Stimulated activated CD4-positive, alpha-beta T cell treated with anti-CD3 and anti-CD28 coated beads, Interleukin-4, amount 100 ng/mL, for 24 hours (primary cell): ENCODE measurements at places on chromosomes 1 and 21.

GRCh38 chr1:2193514-2194281, 874 bp downstream of the FAAP20 start:
- no peak for DNase-seq

DNA sequence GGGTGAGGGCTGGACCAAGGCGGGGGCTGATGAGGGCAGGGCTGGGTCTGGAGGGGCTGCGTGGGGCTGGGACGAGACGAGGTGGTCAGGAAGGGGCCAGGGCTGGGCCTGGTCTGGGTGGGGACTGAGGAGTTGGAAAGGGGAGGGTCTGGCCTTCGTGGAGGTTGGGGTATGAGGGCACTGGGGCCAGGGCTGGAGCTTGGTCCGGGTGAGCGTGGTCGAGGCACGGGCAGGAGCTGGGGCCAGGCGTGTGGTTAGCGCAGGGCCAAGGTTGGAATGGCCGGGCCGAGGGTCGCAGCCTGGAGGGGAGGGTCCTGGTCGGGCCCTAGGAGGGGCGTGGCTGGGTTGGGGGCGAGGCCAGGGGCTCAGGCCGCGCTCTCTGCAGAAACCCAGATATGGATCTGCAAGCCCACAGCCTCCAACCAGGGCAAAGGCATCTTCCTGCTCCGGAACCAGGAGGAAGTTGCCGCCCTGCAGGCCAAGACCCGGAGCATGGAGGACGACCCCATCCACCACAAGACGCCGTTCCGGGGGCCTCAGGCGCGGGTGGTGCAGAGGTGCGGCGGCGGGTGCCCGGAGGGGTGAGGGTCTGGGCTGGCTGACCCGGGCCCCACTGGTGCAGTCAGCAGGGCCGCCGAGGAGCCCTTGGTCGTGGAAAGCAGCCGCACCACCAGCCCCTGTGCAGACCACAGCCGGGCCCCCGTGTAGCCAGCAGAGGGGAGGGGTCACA, 9.0 kb downstream of the TTLL10 start:
- no peak for DNase-seq

DNA sequence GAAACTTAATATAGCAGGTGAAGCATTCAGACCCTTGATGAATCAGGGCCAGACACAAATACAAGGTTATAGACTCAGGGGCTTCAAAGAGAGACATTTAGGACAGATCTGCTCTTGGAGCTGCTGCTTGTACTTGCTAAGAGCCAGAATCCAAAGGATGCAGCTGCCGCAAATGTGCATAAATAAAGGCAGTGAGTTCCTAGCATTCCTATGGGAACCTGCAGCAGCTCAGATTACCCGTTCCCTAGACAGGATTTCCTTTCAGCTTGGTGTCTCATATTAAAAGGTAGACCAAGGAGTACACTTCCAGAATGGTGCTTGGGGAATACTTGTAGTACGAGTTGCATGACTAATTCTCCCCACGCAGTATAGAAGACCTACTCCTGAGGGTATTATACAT, 9.7 kb upstream of the LRRC53 start:
- no peak for DNase-seq

- no peak for DNase-seq
Measured at GRCh38 chr1:161978011-161978790, 45.5 kb downstream of the OLFML2B start.

- no peak for DNase-seq
Measured at GRCh38 chr1:214740471-214740870, 137.5 kb downstream of the CENPF start.

DNA sequence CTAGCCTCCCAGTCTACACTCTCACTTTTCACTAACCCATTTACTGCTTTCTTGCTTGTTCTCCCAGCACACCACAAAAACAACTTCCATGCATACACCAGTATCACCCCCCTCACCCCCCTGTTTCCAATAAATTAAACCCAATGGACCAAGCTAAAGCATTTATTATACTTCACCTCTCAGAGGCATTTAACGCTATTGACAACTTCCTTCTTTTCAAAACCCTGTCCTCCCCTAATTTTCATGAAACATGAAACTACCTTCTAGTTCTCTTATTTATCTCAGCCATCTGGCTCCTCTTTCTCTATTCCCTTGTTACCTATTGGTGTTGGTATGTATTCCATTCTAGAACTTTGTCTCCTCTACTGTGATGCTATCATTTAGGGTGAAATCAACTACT, 32.3 kb downstream of the PTPRC start:
- no peak for DNase-seq

GRCh38 chr1:68287241-68287640, 54.9 kb upstream of the WLS start:
- no peak for DNase-seq

DNA sequence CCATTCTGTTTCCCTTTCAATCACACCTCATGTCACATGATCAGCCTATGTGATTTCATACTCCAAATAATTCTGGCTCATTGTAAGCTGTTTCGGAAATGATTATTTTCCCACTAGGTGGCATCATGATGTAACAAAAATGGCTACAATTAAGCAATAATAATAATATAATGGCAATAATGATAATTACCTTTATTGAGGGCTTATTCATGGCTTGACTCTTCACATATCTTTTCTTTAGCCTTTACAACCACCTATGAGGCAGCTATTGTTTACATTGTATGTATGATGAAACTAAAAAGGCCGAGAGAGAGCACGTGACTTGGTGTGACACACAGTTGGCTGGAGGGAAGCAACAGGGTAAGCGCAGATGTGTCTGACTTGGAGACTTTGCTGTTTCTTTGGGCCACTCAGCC, 12.5 kb upstream of the KPRP start:
- DNase-seq: no peak

DNA sequence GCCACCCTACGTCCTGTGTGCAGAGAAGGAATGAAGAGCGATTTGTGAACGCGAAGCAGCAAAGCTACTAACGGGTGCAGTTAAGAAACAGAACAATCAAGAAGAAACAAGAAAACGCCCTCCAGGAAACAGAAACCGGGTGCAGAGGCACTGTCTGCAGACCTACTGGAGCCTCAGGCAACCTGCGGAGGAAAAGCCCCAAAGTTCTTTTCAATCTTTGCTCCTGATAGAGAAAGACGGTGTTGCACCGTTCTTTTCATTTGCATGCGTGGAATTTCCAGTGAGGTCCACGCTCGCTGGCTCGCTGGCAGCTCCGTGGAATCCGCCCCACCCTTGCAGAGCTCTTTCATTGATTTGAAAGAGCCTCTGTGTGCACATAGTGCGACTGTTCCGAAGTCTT, 37.0 kb upstream of the PDE9A start:
- DNase-seq: peak; percentile 30

GRCh38 chr1:101520302-101520701, 283.5 kb downstream of the S1PR1 start:
- DNase-seq: peak; percentile 6

- no peak for DNase-seq
Measured at GRCh38 chr21:41821081-41821755, 54.4 kb upstream of the RIPK4 start.

DNA sequence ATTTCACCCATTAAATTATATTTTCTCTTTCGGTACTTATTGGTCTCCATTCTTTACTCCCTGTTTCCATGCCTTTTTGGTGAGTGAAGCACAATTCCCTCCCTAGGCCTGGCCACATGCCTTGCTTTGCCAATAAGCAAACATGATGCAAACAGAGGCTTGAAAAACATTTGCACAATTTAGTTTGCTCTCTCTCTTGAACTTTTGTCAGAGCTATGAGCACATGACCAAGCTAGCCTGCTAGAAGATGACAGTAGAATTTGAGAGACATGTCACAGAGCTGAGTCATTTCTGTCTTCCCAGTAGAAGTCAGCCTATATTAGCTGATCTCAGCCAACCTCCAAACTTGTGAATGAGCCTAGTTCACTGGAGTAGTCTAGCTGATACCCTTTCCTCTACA, 24.6 kb downstream of the ANGPTL3 start:
- no peak for DNase-seq

- no peak for DNase-seq
Measured at GRCh38 chr1:236851871-236852270, 56.8 kb downstream of the MTR start.

- DNase-seq: no peak
Measured at GRCh38 chr21:46229133-46229922, 754 bp upstream of the LSS start.

DNA sequence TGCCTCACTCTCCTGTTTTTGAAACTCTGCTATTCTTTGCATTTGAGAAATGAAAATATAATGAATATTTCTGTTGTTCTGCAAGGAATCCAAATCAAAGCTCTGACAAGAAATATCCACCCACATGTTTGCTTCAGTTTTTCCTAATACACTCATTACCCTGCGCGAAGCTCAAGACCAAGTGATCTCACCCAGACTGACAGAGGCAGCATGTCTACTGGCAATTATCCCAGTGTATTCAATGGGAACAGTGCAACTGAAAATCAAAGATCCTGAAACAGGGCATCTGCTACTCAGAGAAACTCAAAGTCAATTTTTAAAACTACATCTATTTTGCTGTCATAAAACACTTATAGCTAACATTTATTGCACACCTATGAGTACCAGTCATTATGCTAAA, 321.0 kb upstream of the LRRC7 start:
- DNase-seq: no peak

DNA sequence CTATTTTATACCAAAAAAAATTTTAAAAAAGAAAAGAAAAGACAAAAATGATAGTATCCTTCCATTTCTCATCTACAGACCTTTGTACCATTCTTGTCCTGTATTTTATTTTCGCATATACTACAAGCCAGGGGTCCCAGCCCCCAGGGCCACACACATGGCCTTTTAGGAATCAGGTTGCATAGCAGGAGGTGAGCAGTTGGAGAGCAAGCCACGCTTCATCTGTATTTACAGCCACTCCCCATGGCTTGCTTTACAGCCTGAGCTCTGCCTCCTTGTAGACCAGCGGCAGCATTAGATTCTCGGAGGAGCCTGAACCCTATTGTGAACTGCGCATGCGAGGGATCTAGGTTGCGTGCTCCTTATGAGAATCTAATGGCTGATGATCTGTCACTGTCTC, 39.8 kb downstream of the RASSF5 start:
- no peak for DNase-seq

DNA sequence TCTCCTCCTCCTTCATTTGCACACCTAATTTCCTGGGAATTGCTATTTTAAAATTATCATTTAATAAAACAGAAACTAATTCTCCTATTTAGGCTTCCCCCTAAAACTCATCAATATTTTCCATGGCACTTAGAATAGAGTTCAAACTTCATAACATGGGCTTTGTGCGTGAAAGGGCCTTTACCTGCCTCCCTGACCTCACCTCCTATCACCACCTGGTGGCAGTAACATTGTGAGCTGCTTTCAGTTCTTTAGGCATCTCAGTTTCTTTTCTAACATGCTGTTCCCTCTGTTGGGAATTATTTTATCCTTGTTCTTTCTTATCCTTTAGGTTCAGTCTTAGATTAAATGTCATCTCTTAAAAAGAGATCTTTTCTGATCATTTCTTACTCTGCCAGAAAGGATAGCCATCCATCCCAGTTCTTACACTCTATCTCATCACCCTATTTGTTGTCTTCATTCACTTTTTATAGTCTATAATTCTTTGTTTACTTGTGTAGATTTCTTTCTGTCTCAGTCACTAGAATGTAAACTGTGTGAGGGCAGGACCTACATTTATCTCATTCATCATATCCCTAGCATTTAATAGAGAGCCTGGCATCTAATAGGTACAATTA, 133.8 kb upstream of the KIAA1614 start:
- DNase-seq: peak; percentile 3

DNA sequence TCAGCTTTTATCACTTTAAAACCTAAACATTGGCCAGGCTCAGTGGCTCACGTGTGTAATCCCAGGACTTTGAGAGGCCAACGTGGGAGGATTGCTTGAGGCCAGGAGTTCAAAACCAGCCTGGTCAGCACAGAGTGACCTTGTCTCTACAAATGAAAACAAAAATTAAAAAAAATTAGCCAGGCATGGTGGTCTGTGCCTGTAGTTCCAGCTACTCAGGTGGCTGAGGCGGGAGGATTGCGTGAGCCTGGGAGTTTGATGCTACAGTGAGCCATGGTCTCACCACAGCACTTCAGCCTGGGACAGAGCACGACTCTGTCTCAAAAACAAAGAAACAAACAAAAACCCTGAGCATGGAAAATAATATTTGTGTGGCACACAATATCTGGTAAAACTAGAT, 143.5 kb upstream of the HNRNPU start:
- DNase-seq: no peak

DNA sequence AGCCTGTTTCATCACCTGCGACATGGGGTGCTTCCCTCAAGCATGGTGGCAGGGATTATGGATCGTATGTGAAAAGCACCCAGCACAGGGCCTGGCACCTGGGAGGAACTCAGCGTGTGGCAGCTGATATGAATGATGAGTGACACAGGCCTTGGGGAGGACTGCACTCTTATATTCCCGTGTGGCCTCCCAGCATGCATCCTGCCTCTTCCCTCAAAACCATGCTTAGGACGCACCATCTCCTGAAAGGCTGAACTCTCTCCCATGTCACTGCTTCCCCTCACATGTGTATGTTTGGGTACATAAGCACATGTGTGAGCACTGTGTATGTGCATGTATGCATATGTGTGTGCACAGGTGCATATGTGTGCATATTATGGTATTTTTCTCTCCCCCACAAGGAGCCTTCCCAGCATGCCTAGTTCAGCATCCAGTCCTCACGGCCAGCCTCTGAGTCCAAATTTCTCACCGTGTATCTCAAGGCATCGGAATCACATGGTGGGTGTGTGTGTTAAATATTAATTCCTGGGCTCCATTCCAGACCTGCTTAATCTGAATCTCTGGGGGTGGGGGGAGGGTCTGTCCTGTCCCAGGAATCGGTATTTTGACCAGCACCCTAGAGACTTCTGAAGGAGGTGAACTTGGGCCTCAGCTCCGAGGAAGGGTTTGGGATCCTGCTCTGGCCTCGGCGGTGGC, 12.8 kb downstream of the MYOM3 start:
- DNase-seq: no peak

DNA sequence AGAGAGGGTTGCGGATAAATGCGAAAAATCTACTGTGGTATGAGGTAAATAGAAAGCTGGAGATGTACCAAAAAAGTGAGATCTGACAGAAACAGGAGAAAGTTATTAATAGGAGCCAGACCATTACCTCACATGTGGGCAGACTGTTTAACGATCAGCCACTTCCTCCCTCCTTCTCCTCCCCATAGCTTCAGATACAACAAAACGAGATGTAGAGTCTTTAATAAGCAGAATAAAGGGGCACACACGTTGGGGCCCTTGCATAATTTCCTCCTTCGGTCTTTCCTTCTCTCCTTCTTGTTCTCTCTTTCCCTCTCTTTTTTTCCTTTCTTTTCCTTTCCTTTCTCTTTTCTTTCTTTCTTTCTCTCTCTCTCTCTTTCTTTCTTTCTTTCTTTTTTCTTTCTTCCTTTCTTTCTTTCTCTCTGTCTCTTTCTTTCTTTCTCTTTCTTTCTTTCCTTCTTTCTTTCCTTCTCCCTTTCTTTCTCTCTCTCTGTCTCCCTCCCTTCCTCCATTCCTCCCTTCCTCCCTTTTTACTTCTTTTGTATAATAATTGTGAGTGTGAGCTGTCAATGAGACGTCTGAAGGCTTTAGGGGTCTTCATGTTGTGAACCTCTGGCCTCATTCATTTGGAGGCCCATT, 242.1 kb downstream of the GRIK1 start:
- DNase-seq: no peak

GRCh38 chr1:25744140-25744581, 55.8 kb upstream of the SELENON start:
- DNase-seq: no peak
